CD4-positive, alpha-beta T cell treated with Interleukin-12 subunit alpha and Interleukin-12 subunit beta, for 1 hour (primary cell): ENCODE measurements at places on chromosomes 12 and 14.

DNA sequence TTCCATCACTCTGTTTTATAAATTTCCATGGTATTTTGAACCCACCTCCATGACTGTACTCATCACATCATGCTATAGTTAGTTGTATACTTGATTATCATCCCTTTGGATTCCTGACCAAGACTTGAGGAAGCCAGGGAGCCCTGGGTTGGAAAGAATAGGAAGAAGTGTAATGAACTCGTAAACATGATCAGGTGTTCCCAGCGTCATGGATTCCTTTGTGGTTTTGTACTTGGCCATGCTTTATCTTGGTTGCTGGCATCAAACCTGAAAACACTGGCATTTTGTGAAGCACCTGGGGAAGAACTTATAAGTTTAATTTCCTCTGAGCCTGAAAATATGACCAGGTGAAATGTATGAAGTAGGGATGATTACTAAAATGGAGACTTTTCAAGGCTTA, 76.4 kb downstream of the CHST11 start:
- no peak for DNase-seq

DNA sequence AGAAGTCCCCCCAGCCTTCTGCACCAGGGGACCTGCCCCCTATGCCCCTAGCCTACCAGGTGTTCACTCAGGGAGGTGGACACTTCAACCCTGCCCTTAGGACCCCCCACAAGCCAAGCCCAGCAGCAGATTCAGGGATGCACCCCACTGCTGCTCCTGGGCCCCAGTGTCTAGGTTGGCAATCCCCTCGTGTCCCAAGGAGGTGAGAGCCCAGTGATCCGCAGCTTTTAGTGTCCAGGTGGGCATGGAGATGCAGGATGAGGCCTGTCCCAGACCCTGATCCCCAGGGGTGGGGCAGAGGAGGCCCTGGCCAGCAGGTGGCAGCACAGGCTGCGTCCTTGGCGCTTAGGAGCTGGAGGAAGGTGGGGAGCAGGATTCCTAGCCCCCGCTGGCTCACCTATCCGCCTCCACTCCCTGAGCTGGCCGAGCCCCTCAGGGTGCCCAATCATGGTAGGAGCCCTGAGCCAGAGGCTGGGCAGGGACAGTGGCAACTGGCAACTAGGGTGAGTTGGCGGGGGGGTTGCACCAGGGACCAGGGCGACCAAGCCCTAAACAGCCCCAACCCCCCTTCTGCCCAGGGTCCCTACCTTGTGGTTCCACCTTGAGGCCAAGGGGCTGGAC, 4.1 kb downstream of the CKB start:
- peak; percentile 64 for DNase-seq

GRCh38 chr12:15899282-15899870, 11.8 kb upstream of the DERA start:
- peak; percentile 54 for DNase-seq

- no peak for DNase-seq
Measured at GRCh38 chr14:74469548-74470518, 23.3 kb downstream of the NPC2 start.

DNA sequence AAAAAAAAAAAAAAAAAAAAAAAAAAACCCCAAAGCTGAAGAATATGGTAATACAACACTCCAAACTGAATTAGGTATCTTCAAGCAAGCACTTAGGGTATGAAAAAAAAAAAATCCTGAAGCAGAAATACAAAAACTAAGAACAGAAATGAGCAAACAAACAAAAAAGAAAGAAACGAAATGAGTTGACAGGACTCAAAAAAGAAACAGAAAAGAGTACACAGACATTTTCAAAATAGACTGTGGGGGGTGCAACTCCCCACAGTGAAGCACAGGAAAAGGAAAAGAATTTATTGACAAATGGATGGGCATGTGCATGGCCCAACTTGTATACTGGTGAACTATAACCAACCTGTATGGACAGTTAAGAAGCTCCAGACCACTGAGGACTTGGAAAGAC, 24.6 kb downstream of the RPS6KA5 start:
- no peak for DNase-seq
